Chondrocyte (in vitro differentiated cells): ENCODE measurements at places on chromosomes 13 and 19. TPM values are rescaled to one million over a fixed set of nuclear protein-coding genes. Genes with fewer than 3 reads are reported as not detected.
A peak's percentile ranks its signal among the peaks of the same experiment; 100 is the strongest.

DCAF15 gene
- 20.7 to 21.5 TPM (median 21.0 TPM) in 3 replicates for total RNA-seq

GRCh38 chr19:18660051-18660910 lies 23.2 kb upstream of the CRTC1 start:
- H3K4me3 ChIP-seq = peak overlapping the region; percentile 6
- DNase-seq = no peak
- peak overlapping the region; percentile 89 for H3K27ac ChIP-seq

COL5A3 gene
- total RNA-seq = 24.8 to 65.9 TPM (median 63.6 TPM) in 3 replicates

GRCh38 chr13:74090869-74091605 lies 43.2 kb downstream of the KLF12 start:
- no peaks in the 10 kb centered on the region for H3K36me3 ChIP-seq
- no peak for DNase-seq
- no peaks in the 10 kb centered on the region for H3K27me3 ChIP-seq
- H3K4me1 ChIP-seq = peaks cover 50% of the 10 kb centered on the region
- no peak overlapping the region for H3K4me3 ChIP-seq
- H3K27ac ChIP-seq = peak overlapping the region; percentile 61

PEX11G gene
- 1.7 to 2.6 TPM (median 2.3 TPM) in 3 replicates for total RNA-seq

GRCh38 chr19:38907670-38908069 lies 4.3 kb downstream of the CCER2 start:
- no peak overlapping the region for H3K27ac ChIP-seq
- H3K36me3 ChIP-seq = peaks cover 16% of the 10 kb centered on the region
- H3K4me3 ChIP-seq = no peak overlapping the region

DNA sequence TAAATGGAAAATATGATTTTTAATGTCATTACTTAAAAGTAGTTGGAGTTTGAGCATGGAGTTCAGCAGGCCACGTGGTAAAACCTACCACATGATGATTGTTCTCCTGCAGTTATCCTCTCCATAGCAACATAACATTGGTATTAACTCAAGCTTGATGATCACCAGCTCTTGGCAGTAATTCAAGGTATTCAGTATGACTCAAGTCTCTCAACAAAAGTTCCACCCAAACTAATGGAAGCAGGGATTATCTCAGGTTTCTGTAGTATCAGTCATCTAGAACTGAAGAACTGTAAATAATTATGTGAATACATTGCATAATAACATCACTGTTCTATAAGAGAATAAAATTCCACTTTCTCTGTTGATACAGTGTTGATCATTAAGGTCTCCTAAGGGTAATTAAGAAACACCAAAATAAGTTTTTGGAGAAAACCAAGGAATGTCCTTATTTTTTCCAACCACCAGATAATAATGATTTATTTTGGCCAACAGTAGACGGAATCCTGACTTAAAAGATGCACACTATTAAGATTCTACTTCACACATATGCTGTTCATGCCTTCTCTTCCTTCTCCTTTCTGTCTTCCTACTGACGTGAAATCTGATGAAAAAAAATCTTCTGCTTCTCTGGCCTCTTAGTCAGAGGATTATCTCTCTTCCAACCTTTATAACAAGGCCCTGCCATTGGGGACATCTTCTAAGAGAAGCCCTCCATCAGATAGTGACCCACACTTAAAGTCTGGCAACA lies 1092.3 kb downstream of the EFNB2 start:
- H3K27ac ChIP-seq = peak overlapping the region; percentile 88
- no peaks in the 10 kb centered on the region for H3K36me3 ChIP-seq
- DNase-seq = no peak

ZNF433 gene
- total RNA-seq = 4.1 to 6.8 TPM (median 6.0 TPM) in 3 replicates

ELSPBP1 gene
- total RNA-seq = not detected in 3 replicates

DNA sequence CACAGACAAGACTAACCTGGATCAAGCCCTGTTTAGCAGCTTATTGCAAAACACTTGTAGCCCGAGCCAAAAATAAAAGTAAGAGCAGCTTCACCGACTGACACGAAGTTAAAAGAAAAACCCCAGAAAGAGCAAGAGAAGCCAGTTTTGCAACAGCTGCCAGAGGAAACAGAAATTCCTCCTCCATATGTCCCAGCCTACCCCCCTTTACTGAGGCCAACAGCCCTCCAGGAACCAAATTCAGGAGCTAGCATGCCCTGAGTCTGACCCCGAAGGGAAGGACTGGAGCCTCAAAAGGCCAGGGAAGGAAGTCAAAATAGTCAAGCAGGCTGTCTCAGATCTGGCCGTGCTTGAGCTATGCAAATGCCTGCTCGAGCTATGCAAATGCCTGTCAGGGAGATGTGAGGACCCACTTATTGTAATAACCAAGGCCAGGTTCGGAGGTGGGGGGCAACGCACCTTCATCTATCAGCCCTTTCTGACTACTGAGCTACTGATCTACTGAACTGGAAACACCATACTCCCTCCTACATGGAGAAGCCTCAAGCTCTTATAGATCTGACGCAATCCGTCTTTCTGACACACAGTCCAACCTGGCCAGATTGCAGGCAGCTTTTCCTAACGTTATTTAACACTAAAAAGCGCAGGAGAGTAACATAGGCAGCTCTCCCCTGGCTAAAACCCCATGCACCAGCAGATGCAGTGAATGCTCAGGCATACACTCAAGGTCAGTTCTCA lies 6.7 kb downstream of the SIGLEC11 start:
- H3K4me3 ChIP-seq = no peak overlapping the region
- H3K36me3 ChIP-seq = no peaks in the 10 kb centered on the region
- peaks cover 7% of the 10 kb centered on the region for H3K4me1 ChIP-seq
- DNase-seq = peak; percentile 14
- peaks cover 28% of the 10 kb centered on the region for H3K27me3 ChIP-seq

LYPD3 gene
- 0.39 to 1.0 TPM (median 0.59 TPM) in 3 replicates for total RNA-seq

- no peaks in the 10 kb centered on the region for H3K36me3 ChIP-seq
- no peak overlapping the region for H3K27ac ChIP-seq
- DNase-seq = no peak
- peaks cover 29% of the 10 kb centered on the region for H3K27me3 ChIP-seq
- H3K4me1 ChIP-seq = no peaks in the 10 kb centered on the region
Observed at GRCh38 chr13:31111136-31111535, 50.6 kb downstream of the HSPH1 start.
